BE2C (cell line): ENCODE measurements at places on chromosomes 6 and 20.

DNA sequence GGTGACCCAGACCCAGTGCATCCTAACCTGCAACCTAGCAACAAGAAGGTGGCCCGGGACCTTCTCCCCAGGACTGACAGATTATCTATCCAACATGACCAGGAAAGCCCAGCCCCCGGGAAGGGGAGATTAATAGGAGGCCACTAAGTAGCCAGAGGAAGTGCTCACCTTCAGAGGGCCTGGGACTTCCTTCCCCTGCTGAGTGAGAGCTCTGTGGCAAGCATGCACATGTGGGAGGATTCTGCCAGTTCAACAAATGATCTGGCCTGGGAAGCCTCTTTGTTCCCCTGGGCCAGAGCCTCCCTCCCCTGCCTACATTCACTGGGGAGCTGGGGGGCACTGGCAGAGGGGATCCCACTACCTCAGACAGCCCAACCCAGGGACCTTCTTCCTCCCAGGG, 39.6 kb downstream of the SHLD1 start:
- DNase-seq, result no peak

- peak; percentile 88 for DNase-seq
Measured at GRCh38 chr20:30376767-30377658, 880.5 kb upstream of the DEFB115 start.

- no peak for DNase-seq
Measured at GRCh38 chr6:44868910-44869309, 459.2 kb upstream of the RUNX2 start.

DNA sequence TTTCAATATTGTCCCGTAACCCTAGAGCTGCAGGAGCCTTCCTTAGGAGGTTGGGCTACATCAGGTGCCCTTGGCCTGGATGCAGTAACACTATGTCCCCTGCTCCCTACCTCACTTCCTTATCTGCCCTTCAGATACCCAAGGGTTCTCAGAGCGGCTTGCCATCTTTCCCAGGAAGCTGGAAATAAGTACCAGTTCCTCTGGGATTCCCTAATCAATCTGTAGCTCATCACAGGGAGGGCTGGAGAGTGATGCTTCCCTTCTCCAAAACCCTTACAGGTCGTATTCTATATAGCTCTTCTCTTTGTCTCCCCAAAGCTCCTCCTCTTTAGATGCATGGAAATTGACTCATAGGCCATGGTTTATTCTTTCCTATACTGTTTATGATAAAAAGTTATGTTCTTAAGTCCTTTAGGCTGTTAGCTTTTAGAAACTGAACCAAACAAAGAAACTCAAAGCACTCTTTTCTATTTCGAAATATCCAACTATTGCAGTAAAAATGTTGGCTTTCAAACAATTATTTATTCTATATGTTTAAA, 4.2 kb downstream of the MYCT1 start:
- DNase-seq, result no peak

DNA sequence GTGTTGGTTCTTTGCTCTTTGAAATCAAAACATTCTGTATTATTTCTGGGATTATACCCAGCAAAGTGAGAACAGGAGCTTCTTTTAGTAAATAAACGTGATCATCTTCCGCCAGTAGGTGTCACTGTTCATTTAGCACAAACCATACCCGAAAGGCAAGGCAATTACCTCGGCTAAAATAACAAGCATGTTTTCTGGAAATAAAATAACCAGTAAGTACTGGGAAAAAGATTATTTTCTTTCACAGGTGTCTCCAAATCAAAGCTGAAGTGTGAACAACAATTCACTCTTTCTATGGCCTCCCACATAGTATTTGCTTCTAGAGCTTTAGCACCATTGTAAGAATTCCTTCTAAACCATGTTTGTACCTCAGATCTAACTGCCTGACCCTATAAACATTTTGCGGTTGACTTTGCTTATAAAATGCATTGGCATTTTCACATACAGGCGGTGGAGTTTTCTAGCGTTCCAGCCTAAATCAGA, 144.6 kb upstream of the AGPAT4 start:
- DNase-seq, result peak; percentile 55

DNA sequence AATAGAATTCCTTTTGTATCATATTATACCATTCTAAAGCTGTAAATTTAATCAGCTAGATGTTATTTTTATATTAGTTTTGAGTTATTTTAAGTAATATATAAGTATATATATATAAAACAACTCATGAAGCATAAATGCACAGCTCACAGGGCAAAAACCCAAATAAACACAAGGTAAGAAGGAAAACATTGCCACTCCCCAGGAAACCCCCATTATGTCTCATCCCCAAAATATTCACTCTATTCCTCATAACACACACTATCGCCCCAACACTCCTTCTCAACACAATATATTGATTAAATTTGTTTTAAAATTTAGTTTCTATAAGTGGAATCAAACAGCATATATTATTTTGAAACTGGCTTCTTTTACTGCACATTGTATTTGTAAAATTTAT, 98.6 kb upstream of the FAM83B start:
- no peak for DNase-seq

- DNase-seq, result peak; percentile 37
Measured at GRCh38 chr6:169725125-169726048, 1.1 kb upstream of the PHF10 start.

- no peak for DNase-seq
Measured at GRCh38 chr6:137850816-137851602, 16.1 kb upstream of the TNFAIP3 start.

- no peak for DNase-seq
Measured at GRCh38 chr6:122568797-122569221, 41.4 kb upstream of the PKIB start.

DNA sequence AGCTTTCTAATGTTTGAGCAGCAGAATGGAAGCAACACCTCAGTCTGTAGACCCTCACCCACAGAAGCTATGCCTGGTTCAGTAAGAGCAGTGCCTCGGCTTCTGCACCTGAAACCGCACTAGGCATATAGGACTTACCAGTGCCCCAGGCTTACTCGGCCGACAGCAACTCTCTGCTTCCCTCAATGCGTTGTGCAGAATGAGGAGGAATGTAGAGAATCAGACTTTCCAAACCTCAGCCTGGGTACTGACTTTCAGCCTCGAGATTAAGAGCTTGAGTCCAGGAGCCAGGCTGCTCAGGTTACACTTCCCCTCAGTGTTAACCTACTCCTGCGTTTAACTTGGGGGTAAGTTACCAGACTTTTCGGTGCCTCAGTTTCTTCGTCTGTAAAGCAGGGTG, 8.6 kb downstream of the EYA2 start:
- DNase-seq, result no peak

DNA sequence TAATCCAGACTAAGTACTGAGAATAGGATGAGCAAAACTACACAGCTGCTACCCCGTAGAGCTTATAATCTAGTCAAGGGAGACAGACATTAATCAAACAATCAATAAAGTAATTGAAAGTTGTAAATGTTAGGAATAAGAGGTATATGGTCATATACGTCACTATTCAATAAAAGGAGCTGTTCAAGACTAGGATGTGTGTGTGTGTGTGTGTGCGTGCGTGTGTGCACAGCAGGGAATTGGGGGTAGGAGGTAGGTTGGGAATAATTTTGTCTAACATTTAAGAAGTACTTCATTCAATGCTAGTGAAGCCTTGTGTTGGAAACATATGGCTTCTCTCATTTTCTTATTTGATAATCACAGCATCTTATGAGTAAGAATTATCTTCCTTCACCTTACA, 41.8 kb downstream of the SESN1 start:
- no peak for DNase-seq

DNA sequence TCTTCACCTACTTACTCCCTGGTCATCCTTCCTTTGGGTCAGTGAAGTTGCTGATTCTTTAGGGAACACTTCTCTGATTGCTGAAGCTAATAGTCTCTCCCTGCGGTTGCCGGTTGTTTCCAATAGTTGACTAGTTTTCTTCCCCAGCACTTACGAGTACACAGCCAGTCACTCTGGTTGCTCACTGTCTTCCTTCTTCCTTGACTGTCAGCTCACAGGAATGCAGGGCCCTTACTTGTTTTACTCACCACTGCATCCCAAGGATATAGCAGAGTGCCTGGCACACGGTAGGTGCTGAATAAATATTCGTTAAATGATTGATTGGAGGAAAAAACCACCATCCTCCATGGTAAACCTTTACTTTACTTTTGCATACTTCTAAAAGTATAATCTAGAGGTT, 345.0 kb downstream of the QKI start:
- DNase-seq, result no peak

- no peak for DNase-seq
Measured at GRCh38 chr6:88964509-88964908, 1.1 kb upstream of the RNGTT start.

- DNase-seq, result no peak
Measured at GRCh38 chr6:159455700-159456274, 237.3 kb downstream of the SOD2 start.

DNA sequence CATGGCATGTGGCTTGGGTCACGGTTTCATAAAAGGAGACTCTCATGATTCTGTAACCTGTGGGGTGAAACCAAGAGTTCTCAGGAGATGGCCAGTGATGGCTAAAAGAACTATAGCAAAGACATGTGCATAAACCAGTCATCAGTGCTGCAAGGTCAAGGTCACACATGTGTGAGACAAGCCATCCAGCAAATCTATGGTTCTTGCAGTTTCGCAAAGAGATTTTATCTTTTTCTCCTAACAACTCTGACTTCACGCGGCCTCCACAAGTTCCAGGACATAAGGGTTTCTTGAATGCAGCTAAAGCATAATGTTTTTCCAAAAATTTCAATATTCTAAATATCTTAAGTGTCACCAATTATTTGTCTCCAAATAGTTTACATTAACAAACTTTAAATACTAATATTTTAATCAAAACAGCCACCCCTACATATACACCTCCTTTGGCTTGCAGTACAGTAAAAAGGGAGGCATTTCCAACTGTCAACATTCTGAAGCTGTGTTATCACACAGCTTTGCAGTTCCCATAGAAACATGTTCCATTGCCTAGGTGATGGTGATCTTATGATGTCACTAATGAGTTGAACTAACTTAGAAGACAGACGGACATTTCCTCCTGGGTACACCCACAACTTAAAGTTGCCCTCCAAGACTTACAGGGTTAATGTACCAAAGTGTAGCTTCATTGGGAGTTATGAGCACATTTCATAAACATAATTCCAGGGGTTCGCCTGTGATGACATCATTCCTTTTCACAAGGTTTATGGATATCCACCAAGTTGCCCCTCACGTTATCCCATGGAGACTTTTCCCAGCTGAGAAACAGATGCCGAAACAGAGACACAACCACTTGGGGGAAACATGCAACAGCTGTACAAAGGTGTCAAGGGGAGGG, 250.9 kb upstream of the PDE10A start:
- no peak for DNase-seq

DNA sequence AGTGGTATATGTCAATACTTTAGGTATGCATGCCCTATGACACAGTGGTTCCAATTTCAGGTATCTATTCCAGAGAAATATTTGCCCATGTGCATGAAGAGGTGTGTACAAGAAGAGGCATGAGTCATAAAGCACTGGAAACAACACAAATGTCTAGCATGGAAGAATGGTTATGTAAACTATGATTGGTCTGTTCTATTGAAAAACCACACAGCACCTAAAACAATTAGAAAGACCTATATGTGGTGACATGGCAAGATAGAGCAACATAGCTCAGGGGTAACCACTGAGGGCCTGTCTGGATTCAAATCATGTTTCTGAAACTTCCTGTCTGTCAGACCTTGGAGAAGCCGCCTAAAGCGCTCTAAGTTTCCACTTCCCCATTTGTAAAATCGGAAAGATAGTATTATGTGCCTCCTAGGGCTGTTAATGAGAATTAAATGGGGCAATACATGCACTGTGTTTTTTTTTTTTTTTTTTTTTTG, 76.0 kb upstream of the SHLD1 start:
- DNase-seq, result no peak

DNA sequence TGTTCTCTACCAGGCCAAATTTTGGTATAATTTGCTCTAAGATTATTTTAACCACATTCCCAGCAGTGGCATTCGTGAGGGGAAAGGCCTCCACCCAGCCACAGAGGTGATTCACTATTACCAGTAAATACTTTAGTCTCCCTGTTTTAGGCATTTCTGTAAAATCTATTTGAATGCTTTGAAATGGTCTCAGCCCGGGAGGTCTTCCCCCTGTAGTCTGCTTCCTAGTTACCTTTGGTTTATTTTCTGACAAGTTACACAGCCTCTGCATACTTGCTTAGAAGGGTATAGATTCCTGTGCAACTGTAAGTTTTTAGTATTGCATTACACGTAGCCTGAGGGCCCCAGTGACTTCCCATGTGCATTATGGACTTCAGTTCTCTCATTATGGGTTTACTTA, 248.7 kb downstream of the C6orf118 start:
- no peak for DNase-seq

DNA sequence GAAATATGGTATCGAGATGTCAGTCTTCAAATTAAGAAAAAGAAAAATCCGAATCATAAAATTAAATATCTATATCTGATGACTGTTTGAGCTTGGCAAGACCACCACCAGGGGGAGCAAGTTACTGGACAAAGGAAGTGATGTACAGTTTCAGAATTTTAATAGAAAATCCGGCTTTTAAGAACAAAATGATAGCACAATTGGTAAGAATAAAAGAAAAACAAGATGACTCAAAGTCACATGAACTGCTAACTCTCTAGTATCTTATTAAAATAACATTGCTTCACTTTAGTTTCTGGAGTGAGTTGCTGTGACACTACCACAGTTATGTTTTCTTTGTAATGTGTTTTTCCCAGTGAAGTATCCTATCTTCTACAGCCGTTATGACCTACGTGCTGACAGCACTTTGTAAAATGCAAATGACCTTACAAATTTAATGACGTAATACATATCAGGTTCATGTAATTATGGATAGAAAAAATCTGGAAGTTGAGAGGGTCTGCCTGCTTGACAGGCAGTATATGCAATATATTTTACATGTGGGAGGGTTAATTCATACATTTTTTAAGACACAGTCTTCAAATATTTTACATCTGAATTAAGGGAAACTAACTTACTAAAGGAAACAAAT, 405.3 kb upstream of the HS3ST5 start:
- DNase-seq, result peak; percentile 77

DNA sequence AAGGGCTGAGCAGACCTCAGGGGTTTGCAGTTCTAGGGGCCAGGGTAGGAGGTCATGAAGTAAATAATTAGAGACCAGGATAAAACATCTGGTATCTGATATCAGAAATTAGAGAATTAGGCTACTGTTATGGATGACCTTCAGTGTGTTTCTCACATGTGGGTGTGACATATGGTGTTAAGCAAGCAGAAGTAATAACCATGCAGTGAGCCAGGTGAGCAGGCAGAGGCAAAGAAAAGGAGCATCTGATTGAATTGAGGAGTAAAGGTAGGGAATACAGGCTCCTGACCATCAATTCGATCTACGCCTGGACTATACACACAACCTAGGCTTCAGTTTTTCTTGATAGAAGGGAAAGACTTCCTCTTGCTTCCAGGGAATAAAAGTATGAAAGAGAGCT, 34.7 kb upstream of the MAP3K7 start:
- no peak for DNase-seq

GRCh38 chr6:30781395-30781742, 37.0 kb upstream of the IER3 start:
- DNase-seq, result peak; percentile 26
